Islet precursor cell (in vitro differentiated cells): ENCODE measurements at places on chromosomes 5 and 9.

- DNase-seq = no peak
These were observed 8.3 kb downstream of the LCN12 start for GRCh38 chr9:136960212-136960937.

DNA sequence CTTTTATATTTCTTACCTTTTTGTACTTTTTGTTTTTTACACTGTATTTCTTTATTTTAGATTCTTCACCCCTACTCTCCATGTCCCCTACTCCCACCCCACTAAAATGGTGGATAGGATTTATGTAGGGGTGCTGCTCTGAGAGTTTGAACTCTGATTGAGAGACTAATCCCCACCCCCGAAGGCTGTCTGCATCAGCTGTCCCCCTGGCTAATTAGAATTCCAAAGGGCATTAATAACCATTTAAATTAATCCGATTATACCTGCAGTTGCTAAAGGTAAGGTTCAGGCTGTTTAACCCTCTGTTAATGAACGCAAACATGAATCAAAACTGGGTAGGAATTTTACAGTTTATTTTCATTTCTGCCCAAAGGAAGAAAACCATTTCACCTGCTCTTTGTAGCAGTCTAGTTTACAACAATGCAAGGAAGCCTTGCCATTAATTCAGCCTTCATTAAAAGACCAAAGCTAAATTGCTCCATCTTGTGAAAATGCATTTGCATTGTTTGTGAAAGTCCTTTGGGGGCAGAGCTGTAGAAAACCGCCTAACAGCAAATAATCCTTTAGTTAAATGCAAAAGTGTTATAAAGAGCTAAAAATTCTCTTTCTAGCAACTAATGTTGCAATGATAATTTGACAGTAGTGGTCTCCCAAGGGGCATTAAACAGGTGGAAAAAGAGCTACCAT, 71.2 kb downstream of the ZCCHC7 start:
- DNase-seq = no peak

- no peak for DNase-seq
These were observed 69.9 kb downstream of the PLPPR1 start for GRCh38 chr9:101098392-101098791.

DNA sequence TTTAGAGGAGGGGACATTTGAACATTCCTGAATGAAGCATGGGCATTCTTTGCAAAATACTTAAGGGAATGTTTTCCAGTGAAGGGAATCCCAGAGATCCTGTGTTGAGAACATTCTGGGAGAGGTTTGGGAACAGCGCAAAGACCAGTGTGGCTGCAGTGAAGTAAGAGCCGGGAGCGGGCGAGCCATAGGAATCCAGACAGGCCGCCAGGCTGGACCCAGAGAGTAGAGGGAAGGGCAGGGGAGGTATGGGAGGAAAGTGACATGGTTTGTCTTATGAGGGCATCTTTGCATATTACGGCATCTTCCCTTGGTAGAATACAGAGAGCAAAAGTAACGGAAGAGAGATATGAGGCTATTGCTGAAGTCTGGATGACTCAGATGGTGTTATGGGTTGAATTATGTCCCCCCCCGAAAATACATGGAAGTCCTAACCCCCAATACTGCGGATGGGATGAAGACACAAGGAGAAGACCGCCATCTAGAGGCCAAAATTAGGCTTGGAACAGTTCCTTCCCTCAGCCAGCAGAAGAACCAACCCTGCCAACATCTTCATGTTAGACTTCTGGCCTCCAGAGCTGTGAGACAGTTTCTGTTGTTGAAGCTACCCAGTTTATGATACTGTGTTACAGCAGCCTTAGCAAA, 268.2 kb downstream of the MAST4 start:
- peak; percentile 51 for DNase-seq

DNA sequence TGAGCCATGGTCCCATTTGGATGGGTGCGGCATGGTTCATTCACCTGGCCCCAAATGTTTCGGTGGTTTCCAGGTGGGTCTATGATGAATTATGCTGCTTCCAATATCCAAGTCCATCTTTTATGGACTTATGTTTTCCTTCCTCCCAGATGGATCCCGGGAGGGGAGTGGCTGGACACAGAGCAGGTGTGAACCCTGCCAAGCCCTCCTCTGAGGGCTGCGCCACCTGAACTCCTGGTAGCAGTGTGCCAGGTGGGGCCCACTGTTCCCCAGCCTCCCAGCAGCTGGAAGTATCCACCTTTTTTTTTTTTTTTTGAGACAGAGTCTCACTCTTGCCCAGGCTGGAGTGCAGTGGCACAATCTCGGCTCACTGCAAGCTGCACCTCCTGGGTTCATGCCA, 42.9 kb downstream of the WNK2 start:
- DNase-seq = no peak

DNA sequence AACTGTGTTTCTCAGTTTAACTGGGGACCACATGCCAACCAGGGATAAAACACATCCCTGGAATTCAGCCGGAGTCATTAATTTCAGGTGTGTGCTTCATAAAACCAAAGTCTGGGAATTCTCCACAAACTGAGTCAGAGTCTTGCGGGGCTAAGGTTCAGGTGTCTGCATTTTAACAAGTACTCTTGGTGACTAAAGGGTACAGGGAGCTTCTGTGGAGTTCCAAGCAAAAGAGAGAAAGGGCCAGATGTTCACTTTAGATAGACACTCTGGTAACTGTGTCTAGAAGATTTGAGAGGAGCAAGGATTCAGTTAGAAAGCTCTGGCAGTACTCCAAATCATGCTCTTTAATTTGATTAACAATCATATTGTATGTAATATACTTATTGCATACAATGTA, 4.0 kb downstream of the NADK2 start:
- DNase-seq = no peak

DNA sequence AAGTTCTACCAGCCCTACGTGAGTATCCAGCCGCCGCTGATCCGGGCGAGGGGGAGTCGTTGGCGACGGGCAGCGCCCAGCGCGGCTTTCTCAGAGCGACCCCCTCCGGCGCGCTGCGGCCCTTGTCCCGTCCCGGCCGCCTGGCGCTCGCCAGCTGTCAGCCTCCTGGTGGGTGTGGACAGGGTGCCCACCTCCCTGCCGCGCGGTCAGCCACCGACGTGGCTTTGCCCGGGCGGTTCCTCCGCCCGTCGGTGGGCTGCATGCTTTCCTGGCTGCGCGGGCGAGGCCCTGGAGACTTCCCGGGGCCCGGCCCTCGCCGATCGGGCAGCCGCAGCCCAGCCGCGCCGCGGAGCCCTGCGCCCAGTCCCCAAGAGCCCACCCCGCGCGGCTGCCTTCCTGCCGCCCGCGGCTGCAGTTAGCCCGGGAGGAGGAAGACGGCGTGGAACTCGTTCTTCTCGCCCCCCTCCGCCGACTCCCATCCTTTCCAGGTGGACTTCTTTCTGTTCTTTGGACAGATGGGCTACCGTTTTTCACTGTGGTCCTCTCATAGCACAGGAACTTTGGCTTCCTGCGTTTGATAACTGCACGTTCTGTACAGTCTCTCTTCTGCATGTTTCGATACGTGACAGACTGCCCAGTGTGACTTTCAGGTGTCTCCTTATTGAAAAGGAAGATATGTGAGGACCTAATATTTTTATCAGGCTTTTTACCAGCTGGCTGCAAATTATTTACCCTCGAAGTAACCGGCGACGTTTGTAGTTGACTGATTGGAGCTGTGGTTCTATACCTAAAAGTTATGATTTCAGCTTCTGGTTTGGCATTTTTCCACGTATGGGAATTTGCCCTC, 577 bp downstream of the AP3S1 start:
- DNase-seq = peak; percentile 91

DNA sequence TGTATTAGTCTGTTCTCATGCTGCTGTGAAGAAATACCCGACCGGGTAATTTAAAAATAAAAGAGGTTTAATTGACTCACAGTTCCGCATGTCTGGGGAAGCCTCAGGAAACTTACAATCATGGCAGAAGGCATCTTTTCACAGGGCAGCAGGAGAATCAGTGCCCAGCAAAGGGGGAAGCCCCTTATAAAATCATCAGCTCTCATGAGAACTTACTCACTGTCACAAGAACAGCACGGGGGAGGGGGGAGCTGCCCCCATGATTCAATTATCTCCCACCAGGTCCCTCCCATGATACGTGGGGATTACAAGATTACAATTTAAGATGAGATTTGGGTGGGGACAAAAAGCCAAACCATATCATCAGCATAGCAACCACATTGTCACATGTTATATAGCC, 102.5 kb downstream of the GPBP1 start:
- DNase-seq = no peak

DNA sequence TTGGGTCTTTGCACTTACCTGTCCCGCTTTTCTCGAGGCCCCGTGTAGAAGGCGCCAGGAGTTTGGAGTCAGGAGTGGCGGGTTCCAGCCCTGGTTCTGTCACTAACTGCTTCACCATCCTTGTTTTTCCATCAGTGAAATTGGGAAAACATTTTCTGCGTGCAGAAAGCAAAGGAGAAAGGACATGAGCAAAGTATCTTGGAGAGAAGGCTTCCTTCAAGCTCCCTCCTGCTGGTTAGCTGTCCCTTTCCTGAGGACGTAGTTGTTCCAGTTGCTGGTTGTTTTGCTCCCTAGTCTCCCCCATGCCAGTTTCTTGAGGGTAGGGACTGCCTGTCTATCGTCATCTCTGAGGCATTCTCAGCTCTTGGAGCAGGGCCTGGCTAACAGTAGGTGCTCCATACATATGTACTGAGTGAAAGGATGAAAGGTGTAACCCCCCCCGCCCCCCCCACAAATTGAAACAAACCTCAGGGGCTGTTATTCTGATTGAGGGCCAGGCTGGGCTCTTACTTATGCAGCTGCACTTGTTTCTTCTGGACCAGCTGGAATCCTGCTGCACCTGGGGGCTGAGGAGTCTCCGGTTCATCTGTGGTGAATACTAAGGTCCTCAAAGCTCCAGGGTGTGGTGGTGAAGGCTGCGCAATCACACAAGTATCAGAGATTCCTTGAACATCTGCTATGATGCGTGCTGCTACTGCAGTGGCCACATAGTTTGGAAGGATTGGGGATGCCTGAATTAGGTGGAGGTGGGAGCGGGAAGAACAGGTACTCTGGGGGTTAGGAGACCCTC, 1.0 kb downstream of the SMIM3 start:
- no peak for DNase-seq
